Astrocyte of the cerebellum (primary cell): ENCODE measurements at places on chromosomes 12 and 14.

DNA sequence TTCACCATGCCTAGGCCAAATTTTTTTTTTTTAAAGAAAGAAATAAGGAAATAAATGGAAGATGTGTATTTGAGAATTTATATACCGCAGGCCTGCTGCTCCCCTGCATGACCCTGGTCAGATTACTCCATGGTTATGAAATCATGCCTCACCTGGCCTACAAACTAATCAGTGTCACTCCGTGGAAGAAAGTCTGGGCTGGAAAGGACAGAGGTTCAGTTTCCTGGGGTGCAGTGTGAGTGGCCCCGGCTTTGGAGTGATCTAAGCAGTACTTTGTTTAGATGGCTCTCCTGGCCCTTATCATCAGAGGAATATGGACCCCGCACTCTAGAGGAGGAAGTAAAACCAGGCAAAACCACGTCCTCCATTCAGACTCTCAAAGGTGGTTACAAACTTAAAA, 9.6 kb downstream of the APOBEC1 start:
- DNase-seq = no peak

DNA sequence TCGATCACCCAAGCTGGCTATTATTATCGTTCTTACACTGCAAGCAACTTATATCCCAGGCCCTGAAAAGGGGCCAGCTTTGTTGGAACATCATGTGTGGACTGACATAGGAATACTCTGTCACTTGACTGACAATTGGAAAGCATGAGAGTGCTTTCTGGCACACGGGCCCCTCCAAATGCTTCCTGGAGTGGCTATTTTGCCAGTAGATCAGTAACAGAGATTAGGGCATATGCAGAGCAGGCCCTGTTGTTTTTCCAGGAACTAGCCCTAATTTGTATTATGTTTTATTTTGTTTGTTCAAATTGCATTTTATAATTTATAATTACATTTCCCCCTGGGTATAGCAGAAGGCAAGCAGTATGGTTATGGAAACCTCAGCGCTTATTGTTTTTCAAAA, 170.1 kb upstream of the FRMD6 start:
- DNase-seq = no peak

DNA sequence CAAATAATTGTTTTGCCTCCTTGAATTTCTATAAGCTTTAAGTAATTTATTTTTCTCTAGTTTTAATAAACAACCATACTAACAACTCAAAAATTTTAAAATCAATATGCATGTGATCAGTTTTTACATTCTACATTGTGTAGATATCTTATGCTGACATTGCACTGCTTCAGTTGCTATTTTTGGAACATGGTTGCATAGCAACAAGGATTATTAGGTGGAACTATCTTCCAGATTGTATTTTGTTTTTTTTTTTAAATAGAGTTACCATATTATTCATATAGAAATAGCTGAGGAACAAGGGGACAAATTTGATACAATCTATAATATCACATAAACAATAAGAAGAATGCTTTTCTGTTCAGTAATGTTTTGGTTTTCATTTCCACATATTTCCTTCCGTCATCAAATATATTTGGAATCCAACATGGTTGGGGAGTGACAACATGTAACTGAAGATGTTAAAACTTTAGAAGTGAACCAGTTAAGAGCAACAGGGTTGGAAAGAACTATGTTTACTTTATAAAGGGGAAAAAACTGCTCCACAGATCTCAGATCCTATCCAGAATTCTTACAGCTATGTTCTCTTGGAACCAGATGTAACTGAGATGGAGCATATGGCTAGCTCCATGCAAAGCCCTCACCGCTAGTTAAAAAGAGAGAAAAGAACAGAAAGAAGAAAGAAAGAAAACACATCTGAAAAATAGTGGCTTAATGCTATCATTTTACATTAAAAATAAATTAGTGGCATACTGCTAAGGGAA, 235.5 kb downstream of the NELL2 start:
- DNase-seq = no peak

DNA sequence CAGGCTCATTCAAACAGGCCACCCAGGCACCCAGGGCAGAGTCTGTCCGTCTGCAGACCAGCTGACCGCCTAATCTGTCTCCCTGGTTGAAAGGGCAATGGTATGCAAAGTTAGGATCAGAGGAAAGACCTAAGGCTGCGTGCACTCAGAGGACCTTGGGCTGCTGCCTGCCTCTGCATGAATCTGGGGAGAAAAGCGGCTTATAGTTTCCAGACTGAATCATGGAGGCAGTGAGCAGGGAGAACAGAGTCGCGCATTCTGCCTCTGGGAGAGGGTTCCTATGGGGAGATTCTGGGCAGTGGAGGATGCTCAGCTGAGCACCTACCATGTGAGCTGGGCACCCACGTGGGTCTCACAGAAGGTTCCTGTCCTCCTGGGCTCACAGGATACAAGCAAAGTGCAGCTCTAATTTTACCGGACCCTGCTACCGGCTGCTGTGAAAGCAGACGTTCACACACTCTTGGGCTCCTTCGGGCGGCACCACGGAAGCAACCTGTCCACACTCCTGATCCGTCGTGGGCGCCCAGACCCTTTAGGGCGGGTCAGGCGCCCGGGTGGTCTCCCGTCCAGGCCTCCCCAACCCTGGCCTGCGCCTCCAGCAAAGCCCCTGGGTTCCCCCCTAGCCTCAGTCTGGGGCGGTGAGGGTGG, 772 bp downstream of the SCARB1 start:
- no peak for DNase-seq

DNA sequence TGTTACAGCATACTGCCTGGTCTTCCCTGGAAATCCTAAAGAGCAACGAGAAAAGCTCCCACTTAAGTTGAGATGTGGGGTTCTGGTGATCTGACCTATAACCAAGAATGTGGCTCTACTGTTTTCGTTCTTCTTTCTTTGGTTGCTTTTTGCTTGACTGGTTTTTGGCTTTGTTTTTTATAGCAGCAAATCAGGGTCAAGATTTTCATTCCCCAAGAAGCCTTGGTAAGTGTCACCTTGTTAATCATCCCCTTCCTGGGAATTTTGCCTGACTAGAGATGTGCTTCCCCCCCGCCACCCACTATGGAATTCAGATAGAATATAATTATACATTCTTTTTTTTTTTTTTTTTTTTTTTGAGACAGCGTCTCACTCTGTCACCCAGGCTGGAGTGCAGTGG, 116.7 kb upstream of the FOXN3 start:
- no peak for DNase-seq

- DNase-seq = no peak
Measured at GRCh38 chr12:93379981-93380361, 2.2 kb downstream of the NUDT4 start.

- no peak for DNase-seq
Measured at GRCh38 chr12:93059925-93060665, 131.0 kb upstream of the EEA1 start.

- DNase-seq = no peak
Measured at GRCh38 chr12:123232472-123232806, 502 bp downstream of the MPHOSPH9 start.

DNA sequence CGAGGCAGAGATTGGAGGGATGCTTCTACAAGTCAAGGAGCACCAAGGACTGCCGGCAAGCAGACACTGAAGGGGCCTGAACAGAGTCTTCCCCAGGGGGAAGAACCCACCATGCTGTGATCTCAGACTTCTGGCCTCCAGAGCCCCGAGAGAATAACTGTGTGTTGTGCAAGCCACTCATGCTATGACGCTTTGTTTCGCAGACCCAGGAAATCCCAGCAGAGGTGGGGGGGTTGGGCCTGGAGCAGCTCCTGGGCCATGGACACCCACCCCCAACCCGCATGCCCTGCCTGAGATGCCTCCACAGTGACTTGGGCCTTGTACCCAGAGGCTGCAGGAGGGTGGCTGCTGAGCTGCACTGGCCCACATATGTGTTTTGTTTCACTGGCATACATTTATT, 31.2 kb downstream of the ARL6IP4 start:
- no peak for DNase-seq

DNA sequence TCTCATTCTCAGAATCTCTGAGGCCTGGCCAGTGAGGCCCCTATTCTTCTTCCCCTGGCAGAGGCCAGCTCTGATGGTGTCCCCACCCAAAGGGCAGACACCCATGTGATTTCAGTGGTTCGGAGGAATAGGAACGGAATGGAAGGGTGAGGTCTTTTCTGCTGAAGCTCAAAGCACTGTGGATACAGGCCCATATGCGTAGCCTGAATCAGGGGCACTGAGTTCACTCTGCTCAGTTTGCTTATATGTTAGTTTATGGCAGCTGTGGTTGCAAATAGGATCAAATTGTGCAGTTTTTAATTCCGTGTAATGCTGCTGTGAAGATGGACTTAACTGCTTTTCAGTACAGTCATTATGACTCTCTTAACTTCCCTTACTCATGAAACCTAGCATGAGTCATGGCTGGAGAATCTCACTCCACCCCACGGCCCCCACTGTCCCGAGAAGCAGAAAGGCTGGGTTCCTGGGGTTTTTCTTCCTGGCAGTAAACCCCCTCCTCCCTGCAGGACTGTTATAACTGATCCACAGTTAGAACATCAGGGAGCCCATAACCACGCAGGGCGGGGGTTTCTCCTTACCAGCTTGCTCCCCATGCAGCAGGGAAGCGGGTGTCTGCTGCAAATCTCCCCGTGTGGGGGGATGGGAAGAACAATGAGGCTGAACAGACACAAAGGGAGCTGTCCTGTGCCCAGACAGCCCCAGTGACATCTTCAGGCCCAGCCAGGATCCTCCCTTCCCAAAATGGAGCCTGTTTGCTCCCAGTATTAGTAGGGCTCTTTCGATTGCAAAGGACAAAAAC, 122.7 kb downstream of the SLC38A6 start:
- DNase-seq = peak; percentile 94

DNA sequence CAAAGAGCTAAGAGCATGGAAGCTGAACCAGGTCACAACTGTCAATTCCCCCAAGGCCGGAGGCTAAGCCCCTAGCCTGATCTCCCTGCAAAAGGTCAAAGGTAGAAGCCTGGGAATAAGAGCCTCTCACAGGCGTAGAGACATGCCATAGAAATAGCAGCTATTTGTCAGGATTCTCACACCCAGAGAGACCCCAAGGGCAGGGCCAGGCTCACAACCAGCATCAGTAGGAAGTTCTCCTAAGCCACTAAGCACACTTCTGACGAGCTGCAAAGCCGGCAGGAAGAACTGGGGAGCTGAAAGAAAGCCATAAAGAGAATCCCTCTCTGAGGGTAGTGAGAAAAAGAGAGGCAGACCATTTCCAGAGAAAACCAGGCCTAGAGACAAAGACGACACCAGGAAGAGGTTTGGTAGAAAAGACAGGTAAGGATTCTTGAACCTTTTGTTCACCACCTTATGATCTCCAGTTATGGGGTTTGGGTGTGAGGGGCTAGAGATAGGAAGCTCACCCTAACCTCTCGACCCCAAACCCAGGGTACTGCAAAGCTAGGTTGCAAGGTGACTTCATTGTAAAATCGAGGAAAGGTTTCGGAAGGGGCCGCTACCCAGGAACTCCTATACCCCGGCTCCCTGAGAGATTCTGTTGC, 1.0 kb downstream of the SMARCC2 start:
- no peak for DNase-seq

DNA sequence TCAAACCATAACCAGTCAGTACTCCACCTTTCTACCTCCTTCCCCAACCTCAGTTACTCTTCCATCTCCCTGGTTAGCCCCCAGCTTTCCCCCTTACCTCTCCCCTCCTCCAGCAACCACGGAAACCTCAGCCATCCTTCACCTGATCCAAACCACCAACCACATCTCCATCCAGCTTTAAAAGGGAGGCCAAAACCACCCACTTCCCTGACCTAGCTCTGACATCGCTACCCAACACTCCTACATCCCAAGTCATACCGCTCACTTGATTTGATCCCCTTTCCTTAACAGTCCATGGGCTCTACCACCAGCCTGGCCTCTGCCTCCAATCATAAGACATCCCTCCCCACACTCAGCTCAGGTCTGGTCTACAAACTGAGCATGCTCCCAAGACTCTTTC, 1.5 kb downstream of the RAB35 start:
- peak; percentile 75 for DNase-seq

GRCh38 chr12:59173695-59174094, 253.4 kb upstream of the LRIG3 start:
- DNase-seq = no peak

DNA sequence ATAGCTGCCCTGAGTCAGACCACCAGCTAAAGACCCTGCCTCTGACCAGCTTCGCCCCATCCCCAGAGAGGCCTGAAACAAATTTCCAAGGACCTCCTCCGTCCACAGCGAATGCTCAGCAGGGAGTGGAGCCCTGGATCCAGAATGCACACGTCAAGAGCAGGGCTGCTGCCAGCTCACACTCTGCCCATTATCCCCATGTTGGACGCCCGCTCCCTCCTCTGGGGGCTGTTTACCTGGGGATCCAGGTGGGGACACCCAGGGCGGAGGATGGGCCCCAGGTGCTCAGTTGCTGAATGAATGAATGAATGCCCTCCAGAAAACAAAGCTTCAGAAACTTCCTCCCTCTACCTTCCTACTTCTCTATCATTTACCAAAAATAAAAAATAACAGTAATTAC, 18.1 kb downstream of the BCL11B start:
- DNase-seq = no peak

- no peak for DNase-seq
Measured at GRCh38 chr12:105083551-105084105, 630 bp downstream of the ALDH1L2 start.

GRCh38 chr12:91017043-91017442, 12.3 kb upstream of the EPYC start:
- DNase-seq = no peak

- no peak for DNase-seq
Measured at GRCh38 chr12:50934371-50934851, 17.9 kb upstream of the HIGD1C start.

- no peak for DNase-seq
Measured at GRCh38 chr12:12266389-12266872, 413 bp downstream of the LRP6 start.

DNA sequence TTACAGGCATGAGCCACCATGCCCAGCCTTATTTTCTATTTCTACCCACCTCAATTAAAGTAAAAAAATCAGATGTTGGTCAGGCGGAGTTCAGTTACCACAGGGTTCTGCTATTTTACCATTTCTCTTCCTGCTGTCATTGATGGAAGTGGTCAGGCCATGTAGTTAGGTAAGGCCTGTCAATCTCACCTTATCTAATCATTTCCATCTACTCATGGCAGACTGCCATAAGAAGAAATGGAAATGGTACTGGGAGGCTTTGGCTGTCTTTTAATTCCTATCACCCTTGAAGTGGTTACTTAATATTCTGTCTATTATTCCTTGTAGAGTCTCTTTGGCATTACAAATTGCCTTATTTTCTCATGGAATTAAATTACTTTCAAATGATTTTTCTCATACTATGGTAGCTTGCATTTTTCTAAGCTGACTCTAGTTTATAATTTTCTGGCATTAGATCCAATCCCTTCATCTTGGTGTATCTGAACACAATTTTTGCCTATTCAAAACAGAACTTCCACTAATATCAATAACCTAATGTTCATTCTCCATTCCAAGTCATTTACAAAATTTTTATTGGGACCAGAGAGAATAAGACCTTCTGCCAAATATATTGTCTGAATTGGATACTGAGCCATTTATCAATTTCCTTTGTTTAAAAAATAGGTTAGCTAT, 198.7 kb downstream of the DACT1 start:
- DNase-seq = no peak

GRCh38 chr12:105102673-105103072, 4.9 kb upstream of the WASHC4 start:
- DNase-seq = no peak

GRCh38 chr12:45348311-45348710, 132.4 kb downstream of the ANO6 start:
- peak; percentile 31 for DNase-seq

GRCh38 chr12:6824085-6824775, 2.6 kb downstream of the GPR162 start:
- no peak for DNase-seq
